ENCODE measurements at places on chromosomes 12 and 14.

GRCh38 chr12:104591257-104591885 is 134.6 kb downstream of the CHST11 start:
- no peak for DNase-seq

GRCh38 chr14:52690983-52691760 is 4.2 kb downstream of the ERO1A start:
- DNase-seq: no peak

- DNase-seq: no peak
Observed at GRCh38 chr12:110853836-110854235, 7.0 kb downstream of the CCDC63 start.

- no peak for DNase-seq
Observed at GRCh38 chr12:21369141-21369980, 3.3 kb upstream of the IAPP start.

DNA sequence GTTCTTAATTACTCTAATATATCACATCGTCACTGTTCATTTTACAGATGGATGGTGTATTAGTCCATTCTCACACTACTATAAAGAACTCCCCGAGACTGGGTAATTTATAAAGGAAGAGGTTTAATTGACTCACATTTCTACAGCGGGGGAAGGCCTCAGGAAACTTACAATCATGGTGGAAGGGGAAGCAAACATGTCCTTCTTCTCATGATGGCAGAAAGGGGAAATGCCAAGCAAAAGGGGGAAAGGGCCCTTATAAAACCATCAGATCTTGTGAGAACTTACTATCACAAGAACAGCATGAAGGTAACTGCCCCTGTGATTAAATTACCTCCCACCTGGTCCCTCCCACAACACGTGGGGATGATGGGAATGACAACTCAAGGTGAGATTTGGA is 6.5 kb downstream of the TMBIM4 start:
- no peak for DNase-seq

GRCh38 chr14:72855913-72856312 is 38.0 kb downstream of the DPF3 start:
- DNase-seq: no peak

DNA sequence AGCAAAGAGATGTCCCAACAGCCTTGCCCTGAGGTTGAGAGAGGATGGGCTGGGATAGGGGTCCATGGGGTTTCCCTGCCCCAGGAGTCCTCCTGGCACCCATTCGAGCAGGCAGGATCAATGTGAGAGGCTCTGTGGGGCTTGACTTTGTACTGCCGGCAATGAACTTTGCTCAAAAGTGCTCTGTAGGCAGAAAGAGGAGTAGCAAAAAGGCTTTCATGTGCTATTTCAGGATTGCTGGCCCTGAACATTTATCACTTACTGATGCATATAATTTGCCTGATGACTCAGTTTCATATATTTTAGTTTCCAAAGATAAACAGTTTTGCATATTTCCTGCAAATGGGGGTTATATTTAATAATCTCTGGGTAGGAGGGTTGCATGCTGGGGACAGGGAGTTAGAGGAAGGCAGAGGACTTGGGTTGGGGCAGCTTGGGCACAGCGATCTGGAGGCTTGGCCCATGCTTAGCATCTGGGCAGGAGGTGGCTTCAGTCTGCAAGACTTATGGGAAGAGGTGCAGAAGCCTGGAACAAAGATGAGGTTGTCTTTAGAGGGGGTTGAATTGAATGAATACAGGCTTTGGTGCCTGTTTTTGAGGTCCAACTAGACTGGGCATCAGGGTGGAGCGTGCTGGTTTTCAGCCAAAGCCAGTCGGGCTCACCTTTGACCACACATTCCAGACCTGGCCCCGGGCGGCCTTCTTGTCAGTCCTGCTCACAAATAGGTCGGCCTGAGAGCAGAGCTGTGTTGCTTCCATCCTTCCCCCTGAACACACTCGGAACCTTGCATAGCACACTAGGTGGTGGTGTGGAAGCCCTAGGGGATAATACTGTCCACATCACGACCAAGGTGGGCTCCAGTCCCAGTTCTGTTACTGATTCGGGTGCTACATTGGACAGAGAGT is 101.4 kb downstream of the PAPOLA start:
- DNase-seq: no peak

- DNase-seq: no peak
Observed at GRCh38 chr14:33602396-33602795, 348.5 kb downstream of the EGLN3 start.

All from GM10248 (cell line).